HCEC 1CT (cell line): ENCODE measurements at places on chromosomes 1 and 21.

DNA sequence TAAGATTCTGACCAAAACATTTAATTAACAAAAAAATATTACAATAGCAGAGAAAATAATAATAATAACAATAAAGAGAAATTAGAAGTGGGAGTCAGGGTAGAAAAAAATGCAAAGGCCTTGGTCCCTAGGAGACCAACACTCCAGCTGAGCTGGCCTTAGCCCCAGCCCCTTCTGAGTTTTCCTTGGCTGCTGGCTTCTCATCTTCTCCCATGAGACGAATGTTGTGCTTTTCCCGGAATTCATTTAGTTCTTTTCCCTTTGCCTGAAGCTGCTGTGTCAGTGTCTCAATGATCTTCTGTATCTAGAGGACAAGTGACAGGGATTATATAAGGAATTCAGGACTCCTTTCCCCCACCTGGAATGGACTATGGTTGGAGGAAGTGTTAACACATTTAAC, 2.4 kb downstream of the KLHDC9 start:
- no peak for DNase-seq

- no peak for DNase-seq
Observed at GRCh38 chr1:35120458-35121133, 41.4 kb downstream of the ZMYM1 start.

- no peak for DNase-seq
Observed at GRCh38 chr1:20359451-20360330, 69.0 kb downstream of the VWA5B1 start.

GRCh38 chr21:34743831-34744230, 75.0 kb downstream of the CLIC6 start:
- DNase-seq, result peak; percentile 81

- no peak for DNase-seq
Observed at GRCh38 chr1:178504286-178504685, 7.5 kb upstream of the CLEC20A start.

DNA sequence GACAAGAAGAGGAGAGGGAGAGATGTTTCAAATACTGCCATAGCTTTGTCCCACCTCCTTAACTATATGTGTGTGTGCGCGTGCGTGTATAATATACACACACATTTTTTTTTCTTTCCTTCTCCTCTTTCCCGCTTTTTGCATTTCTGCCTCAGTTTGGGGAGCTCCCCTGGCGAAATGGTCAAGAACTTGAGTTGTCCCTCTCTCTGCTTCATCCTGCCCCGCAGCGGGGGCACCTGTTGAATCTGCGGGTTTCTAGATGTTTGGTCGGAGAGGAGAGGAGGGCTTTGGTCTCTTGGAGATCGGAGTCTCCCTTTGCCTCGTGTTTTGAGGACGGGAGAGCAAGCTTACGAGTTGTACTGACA, 504 bp downstream of the SCCPDH start:
- peak; percentile 48 for DNase-seq

GRCh38 chr1:54095546-54096226, 42.3 kb downstream of the TCEANC2 start:
- DNase-seq, result no peak

DNA sequence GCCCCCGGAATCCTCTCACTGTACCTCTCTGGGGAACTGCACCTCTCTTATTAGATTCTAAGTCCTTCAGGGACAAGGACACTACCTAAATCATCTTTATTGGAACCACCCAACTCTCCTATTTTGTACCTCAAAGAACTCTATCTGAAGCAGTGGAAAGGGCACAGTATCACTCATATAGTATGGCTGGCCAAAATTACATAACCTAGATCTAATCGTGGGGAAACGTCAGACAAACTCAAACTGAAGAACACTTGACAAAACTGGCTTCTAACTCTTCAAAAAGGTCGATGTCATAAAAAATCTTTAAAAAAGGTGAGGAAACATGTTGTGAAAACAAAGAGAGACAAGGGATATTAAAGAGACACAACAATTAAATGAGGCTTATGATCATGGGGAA, 210.0 kb downstream of the SLC45A1 start:
- no peak for DNase-seq

GRCh38 chr1:232340446-232340845, 289.5 kb downstream of the SIPA1L2 start:
- DNase-seq, result no peak

- DNase-seq, result peak; percentile 31
Observed at GRCh38 chr1:35112668-35113067, 33.5 kb downstream of the ZMYM1 start.

- DNase-seq, result no peak
Observed at GRCh38 chr1:3073489-3074296, 4.7 kb downstream of the PRDM16 start.

DNA sequence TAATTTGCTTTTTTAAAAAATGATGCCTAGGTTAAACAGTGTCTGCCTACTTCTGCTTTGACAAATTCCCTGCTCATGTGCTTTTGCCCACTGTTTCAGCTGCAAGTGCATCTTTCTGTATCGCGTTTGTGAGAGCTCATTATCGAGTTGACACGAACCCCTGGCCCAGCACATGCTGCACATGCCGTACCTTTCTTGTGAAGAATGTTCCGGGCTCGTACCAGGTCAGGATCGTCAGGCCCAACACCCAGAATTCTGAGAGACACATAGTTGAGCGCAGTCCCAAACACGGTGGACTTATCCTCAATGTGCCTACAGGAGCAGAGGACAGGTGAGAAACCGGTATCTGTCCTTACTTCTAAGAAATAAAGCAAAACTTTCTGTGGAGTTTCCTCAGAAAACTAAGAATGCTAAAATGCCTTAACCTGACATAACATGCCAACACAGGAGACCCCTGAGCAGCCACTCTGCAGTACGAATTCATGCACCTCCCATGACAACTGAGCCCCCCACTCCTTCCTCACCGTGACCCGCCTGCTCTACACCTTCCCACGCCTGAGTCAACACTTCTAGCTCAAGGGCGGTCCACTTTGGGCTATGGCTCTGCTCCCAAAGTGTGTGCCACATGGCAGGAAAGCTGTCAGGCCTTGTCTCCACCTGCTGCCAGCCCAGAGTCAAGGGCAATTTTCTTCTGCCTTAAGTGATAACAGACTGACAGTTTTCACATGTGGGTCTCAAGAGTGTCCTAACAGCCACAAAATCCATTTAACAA, 6.7 kb downstream of the LSS start:
- DNase-seq, result no peak

DNA sequence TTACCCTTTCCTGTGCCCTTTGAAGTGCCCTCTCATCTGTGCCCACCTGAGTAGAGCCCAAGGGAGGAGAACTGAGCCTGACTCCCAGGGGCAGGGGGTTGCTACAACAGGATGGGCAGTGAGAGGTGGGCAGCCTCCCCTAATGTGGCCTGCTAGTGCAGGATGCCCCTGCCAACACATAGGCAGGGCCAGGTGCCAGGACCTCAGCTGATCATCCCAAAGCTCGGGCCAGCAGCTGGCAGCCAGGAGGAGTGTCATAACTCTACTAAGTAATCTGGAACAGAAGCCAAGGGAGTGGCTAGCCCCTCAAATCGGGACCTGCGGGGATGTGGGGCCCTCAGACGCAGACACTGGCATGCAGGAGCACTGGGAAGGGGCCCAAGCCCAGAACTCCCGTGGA, 208.8 kb upstream of the RAB4A start:
- DNase-seq, result no peak

DNA sequence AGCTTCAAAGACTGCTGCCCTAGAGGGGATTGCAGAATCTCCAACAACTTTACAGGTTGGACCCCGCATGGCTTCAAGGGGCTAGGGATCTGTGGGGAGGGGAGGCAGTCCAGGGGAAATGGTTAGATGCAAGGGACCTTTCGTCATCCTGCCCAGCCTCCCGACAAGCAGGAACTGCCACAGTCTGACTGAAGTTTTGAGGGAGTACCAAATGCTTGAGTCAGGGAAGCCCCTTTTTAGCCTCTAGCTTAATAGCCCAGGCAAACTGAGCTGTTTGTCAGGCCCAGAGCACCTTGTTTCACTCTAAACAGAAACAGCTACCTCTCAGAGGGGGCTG, 1.1 kb downstream of the TOR3A start:
- DNase-seq, result peak; percentile 31

DNA sequence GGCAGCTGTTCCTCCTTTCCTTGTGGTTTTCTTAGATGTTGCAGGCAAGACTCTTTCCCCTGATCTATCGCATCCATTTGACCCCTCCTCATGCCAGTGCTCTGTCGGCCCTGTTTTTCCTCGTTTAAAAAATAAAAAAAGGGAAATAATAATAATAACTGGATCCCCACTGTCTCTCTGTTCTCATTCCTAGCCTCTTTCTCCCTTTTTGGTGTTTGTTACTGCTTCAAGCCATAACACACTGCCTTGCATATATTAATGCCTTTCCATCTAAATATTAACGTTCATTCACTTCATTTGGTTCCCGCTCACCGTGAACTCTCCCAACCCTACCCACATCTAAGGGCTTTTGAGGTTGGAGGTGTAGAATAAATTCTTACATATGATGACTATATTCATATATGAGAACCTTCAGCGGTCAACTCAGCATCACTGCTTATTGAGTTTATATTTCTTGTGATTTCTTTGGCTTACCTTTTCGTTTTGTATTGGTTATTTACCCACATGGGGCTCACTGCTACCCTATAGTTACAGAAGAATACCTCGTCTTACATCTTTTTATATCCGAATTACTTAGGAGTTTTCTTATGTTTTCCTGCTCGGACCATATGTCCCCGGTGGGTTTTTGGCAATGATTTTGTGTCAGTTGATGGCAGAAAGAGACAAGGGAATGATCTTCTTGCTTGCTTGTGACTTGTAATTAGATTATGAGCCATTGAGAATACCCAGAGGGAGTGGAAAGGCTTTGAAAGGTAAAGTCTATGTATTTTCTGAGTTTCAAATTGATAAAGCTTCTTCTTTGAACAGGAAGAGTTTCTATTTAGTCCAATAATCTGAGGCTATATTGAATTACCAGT, 805 bp downstream of the ATG4C start:
- DNase-seq, result peak; percentile 28

DNA sequence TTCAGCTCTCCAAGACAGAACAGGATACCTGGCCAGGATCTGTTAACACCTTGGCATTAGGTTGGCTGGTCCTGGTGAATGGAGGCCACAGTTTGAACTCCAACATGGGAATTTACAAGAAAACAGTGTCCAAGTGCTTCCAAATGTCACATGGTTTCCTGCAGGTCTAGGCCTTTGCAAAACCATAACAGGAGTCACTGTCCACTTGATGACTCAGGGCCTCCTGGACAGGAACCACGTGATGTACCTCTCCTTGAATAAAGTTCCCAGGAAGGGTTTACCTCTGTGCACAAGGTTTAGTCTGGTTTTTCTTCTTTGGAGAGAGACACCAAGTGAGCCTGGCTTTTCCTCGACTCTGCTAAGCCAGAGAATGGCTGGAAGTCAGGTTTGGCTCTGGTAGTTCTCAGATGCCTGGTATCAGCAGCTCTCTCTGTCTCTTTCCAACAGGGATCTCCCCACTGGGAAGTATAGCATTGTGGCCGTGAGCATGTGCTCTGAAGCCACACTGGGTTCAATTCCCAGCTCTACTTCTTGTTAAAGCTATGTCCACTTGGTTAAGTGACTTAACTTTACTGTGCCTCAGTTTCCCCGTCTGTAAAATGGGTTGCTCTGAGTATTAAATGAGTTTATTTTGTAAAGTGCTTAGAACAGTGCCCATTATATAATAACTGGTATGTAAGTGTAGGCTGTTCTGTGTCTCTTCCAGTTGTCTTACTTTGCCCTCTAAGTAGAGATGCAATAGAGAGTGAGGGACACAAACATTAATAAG, 27.3 kb upstream of the TMEM61 start:
- peak; percentile 36 for DNase-seq

- no peak for DNase-seq
Observed at GRCh38 chr1:87706779-87707228, 378.1 kb downstream of the LMO4 start.

- no peak for DNase-seq
Observed at GRCh38 chr21:33674226-33674625, 31.9 kb downstream of the ITSN1 start.

DNA sequence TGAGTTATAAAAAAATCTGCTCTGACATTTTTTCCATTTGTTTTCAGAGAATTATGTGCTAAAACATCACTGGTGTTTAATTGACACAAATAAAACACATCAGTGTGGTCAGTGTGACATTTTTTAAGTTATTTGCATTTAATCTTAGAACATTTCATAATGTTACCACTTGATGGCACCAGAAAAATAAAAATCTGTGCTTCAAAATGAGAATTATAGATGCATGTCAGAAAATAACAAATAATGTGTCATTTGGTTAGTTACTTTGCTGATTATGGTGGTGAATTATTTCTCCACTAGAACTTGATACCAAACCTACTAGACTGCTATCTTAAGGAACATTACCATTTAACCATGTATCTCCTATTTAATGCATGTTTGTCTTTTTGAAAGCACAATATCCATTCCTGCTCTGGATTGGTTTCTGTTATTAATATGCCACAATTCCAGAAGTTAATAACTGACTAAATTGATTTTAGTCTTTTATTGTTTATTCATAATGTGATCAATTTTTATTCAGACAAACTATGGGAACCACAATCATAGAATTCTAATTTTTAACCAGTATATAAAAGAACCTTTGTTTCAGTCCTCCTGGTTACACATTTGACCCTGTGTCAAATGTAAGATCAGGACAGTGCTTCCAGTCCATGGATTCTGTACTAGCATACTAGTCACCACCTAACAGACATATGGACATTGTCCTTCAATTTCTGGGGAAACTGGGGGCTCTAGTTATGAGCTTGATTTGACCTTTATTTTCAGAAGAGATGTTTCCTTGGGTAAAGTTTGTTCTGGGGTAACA, 81.0 kb downstream of the RPS6KC1 start:
- DNase-seq, result no peak

DNA sequence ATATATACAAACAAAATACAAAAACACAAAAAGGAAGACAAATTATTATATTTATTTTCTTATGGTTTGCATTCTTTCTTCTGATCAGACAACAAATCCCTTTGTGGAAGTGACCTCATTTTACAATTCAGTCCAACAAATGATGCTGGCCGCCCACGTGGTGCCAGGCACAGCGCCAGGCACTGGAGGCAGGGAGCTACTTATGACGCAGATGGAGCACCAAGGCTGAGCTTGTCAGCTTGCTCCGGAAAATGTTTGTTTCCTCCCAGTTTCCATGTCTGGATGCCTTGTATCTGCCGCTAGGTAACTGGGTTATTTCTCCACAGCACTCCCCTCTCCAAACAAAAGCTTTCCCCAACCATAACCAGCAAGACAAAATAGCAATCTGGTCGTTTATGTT, 30.7 kb upstream of the CD34 start:
- peak; percentile 39 for DNase-seq

- DNase-seq, result no peak
Observed at GRCh38 chr1:26949926-26950319, 10.3 kb downstream of the KDF1 start.

GRCh38 chr1:111289371-111289770, 1.3 kb upstream of the CHIA start:
- no peak for DNase-seq

- DNase-seq, result no peak
Observed at GRCh38 chr21:26087223-26087918, 83.2 kb downstream of the APP start.
